ENCODE measurements at places on chromosomes 2 and 18. TPM values are rescaled to one million over a fixed set of nuclear protein-coding genes. Genes with fewer than 3 reads are reported as not detected.

AQP12A gene
- total RNA-seq: not detected

KCTD1 gene
- 10.1 TPM for total RNA-seq

TEKT4 gene
- total RNA-seq: not detected

FBXO48 gene
- total RNA-seq: 0.31 TPM

WDR33 gene
- total RNA-seq: 15.0 TPM
